ENCODE measurements at places on chromosomes 11 and 22. TPM values are rescaled to one million over a fixed set of nuclear protein-coding genes. Genes with fewer than 3 reads are reported as not detected.
A peak's percentile ranks its signal among the peaks of the same experiment; 100 is the strongest.

PKP3 gene
- polyA plus RNA-seq, result 0.59 TPM

HORMAD2 gene
- polyA plus RNA-seq, result not detected

KMT5B gene
- polyA plus RNA-seq, result 7.1 TPM

- no peak for DNase-seq
- no peaks in the 10 kb centered on the region for H3K4me1 ChIP-seq
- no peaks in the 10 kb centered on the region for H3K36me3 ChIP-seq
- H3K27ac ChIP-seq, result no peak overlapping the region
- H3K4me3 ChIP-seq, result no peak overlapping the region
Measured at GRCh38 chr11:132744771-132745170, 787.5 kb downstream of the OPCML start.

DNA sequence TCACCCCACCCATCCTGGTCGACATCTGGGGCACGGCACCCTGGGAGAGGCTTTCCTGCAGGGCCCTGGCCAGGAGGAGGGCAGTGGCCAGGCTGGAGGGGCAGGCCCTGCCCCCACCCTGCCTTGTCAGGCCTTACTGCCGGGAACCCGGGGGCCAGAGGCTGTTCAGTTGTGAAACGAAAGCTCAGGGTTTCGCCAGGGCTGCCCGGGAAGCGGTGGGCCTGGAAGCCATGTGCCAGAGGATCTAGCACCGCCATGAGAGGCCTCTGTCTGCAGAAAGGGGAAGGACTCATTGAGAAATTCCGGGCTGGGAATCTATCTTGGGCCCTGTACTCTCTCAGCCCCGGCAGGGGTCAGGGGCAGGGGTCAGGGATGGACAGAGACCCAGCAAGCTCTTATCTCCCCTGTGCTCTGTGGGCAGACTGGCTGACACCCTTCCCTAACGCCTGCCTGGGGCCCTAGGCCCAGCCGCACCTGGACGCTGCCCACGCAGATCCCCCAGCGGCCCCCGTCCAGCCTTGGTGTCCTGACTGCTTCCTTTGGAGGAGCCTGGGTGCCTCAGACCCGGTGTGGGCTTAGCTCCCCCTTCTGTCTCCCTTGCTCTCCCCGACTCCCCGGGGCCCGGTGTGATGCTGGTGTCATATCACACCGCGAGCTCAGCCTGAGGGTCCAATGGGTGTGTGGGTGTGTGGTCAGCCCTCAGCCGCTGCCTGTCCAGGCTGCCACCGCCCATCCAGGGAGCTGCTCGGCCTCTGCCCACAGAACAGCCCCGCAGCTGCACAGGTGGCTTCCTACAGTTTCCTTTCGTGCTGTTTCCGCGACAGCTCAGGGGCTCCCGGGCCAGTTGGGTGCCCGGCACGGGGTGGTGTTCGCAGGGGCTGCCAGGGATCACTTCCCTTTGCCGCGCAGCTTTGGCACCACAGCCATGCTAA is 6.5 kb downstream of the PIM3 start:
- H3K4me1 ChIP-seq, result peaks cover 21% of the 10 kb centered on the region
- DNase-seq, result peak; percentile 24
- no peaks in the 10 kb centered on the region for H3K27me3 ChIP-seq
- no peak overlapping the region for H3K27ac ChIP-seq

DNA sequence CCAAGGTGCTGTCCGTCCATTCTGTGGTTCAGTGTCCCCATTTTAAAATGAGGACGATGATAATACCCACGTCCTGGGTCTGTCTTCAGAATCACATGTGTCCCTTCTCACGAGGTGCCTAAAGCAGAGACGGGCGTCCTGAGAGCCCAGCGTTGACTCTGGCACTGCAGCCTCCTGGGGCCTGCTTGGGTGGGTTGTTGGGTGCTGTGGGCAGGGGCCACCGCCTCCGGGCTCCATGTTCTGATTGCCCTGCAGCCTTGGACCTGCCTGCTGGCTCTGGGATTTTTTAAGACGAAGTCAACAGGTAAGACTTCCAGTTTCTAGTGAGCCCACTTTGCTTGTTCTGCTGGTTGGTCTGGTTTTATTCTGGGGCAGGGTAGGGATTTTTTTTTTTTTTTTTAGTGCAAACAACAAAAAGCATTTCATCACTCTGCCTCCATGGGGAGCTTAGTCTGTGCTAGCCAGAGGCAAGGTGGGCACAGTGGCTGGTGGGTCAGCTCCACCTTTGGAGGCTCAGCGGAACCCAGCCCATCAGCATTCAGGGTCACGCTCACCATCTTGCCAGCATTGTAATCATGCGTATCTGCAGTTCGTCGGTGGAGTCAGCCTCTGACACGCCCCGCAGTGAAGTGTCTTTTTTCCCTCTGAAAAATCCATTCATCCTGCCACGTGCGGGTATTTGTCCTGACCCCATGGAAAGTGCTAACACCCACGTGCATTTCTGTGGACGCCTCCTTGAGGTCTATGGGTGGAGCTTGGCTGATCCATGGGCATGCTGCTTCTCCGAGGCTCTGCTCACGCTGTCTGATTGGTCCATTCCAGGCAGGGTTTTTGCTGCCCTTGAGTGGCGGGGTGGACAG is 28.3 kb downstream of the NADSYN1 start:
- no peak overlapping the region for H3K27ac ChIP-seq
- DNase-seq, result no peak
- peaks cover 59% of the 10 kb centered on the region for H3K36me3 ChIP-seq
- no peaks in the 10 kb centered on the region for H3K27me3 ChIP-seq

- H3K27me3 ChIP-seq, result peaks cover 7% of the 10 kb centered on the region
- H3K27ac ChIP-seq, result no peak overlapping the region
Measured at GRCh38 chr11:118343248-118343647, 743 bp upstream of the CD3D start.

GRCh38 chr11:129320494-129320893 is 55.2 kb upstream of the BARX2 start:
- DNase-seq, result no peak
- H3K4me3 ChIP-seq, result no peak overlapping the region
- no peaks in the 10 kb centered on the region for H3K36me3 ChIP-seq
- H3K4me1 ChIP-seq, result no peaks in the 10 kb centered on the region

Measured in endothelial cell of umbilical vein (primary cell).